ENCODE measurements at places on chromosomes 2 and 18.
A peak's percentile ranks its signal among the peaks of the same experiment; 100 is the strongest.

DNA sequence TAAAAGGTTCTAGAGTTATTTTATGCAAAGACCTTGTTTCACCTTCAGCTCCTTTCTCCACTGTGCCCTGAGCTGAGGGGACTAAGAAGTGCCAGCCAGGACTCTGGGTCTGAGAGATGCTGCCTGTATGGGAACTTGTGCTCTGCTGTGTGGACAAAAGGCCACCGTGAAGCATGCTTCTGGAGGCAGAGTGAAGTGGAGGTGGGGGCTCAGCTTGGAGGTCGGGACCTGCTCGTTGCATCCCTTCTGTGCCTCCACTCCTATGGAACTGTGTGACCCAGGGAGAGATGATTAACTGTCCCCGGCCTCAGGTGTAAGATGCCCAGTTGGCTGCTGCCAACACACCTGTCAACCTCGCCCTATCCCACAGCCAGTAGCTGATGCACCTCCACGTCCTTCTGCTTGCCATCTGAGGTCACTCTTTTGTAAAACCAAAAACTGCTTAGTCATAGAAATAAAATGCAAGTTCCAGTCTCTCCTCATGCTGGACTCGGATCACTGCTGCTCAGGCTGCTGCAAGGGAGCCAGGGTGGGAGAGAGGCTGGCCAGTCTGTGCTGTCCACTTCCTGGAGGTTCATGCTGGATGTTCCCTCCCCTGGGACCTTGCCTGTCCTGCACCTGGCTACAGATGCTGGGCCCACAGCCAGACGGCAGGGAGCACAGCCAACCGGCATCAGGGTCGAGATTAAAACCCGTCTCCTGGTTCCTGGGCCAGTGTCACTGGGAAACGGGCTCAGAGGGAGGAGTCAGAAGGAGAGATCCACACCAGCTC is 113.2 kb downstream of the ACKR3 start:
- DNase-seq, result peak; percentile 80

GRCh38 chr2:126970583-126970982 is 71.9 kb downstream of the TEX51 start:
- no peak for DNase-seq

- DNase-seq, result no peak
Measured at GRCh38 chr2:56531668-56532420, 348.1 kb downstream of the CCDC85A start.

DNA sequence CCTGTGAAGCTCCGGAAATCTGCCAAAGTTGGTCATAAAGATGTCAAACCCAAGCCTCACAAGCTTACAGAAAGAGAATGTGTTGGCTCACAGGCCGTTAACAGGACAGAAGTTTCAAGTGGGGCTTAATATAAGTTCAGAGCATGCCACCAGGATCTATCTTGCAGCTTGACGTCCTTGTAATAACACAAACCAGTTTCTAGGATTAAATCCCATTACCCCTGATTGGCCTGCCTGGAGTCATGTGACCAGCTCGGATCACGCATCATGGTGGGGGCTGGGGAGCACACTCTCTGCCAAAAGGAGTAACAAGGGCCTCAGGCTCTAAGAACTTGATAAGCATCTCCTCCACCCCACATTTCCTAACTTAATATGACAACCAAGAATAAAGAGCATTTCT is 38.9 kb upstream of the SCG2 start:
- no peak for DNase-seq

- DNase-seq, result no peak
Measured at GRCh38 chr2:68387408-68388350, 22.6 kb downstream of the PLEK start.

DNA sequence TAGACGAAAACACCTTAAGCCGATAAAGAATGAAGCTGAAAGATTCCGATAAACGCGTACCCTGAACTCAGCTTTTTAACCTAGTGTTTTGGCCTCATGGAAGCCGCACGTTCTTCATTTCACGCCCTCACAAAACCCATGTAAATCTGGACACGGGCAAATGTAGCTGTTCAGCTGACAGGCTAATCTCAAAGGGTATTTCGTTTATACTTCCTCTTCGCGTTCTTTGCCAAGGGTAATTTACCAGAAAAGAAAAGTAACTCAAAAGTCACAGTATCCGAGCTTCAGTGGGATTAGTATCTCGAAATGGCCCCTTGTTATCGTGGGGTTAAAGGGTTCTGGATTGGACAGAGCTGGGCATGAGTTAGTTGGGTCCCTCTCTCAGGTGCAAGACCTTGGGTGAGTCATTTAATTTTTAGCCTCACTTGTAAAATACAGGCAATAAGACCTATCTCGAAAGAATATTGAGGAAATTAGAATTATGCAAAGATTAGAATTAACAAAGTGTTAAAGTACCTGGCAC is 22.0 kb upstream of the STPG4 start:
- no peak for DNase-seq

DNA sequence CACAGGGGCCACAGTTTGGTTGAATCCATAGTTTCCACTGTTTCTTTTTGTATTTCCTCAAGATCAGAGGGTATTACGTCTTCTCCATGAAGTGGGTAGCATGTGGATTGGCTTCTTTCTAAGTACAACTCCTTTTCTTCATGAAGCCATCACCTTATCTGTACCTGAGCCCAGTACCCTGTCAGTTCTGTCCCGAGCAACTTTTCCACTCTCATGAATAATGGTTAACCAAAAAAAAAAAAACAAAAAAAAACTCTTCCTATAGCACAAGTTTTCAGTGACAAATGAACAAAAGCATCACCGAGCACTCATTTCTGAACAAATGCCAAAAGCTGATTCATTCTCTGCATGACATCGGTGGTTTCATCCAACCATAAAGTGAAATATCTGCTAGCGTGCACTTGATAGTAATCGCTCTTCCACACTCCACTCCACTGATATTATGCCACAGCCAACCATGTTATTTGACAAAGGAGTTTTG is 53.0 kb upstream of the CCDC150 start:
- DNase-seq, result peak; percentile 90

DNA sequence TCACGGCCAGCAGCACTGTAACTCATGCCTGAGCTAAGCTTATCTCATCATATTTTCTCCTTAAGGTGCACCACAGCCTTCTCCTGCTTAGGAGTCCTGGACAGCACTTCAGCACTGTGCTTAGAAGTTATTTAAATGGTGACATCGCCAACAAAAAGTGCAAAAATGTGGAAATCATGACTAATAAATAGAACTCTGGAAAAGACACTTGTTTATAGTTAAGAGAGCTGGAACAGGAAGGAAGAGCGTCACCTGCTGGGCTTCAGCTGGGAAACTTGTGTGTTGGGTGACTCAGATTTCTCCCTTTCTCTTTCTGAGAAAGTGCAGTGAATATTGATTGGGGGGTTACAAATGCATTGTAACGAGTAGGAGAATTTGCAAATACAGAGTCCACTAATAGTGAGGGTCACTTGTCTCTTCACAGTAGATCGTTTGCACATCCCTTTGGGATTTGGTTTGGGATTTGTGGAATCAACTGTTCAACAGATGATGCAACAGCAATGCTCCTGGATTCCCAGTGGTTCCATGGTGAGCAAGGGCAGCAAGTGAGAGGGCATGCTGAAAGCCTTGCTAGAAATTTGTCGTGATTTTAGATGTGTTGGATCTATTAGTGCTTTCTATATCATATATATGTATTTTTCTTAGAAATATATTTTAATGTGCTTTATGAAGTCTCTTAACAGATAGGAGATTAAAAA is 84.2 kb downstream of the DOK6 start:
- DNase-seq, result peak; percentile 46

GRCh38 chr2:113169002-113169530 is 4.7 kb upstream of the PSD4 start:
- DNase-seq, result no peak

- no peak for DNase-seq
Measured at GRCh38 chr2:54878182-54878581, 154.7 kb downstream of the EML6 start.

GRCh38 chr18:8396254-8396653 is 213.0 kb upstream of the RAB12 start:
- no peak for DNase-seq

GRCh38 chr2:16321872-16322271 is 343.8 kb downstream of the CYRIA start:
- no peak for DNase-seq

- DNase-seq, result peak; percentile 51
Measured at GRCh38 chr2:224584785-224585210, 365 bp downstream of the CUL3 start.
